ENCODE measurements at places on chromosomes 1 and 21.

- DNase-seq = no peak
These were observed at the start of gene RGS5 for GRCh38 chr1:163202833-163203451. Gene RGS5 (minus strand): TSS chr1:163202916. CDS start chr1:163202835, 81 bp downstream.

DNA sequence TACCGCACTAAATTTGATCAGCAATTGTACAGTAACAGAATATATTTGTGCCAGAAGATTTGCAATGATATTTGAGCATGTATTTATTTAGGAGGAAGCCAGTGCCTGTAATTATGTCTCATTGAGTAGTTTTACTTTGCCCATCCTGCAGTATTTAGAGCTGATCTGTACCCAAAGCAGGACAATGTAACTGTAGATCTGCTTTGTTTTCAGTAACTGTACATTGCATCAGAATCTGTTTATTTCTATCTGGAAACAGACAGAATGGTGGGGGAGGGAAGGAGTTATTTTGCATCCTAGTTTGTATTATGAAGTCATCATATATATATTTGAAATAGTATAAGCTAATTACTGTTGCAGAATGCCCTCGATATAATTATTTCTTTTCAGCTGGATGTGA is 36.2 kb upstream of the LRRC8C start:
- DNase-seq = no peak

DNA sequence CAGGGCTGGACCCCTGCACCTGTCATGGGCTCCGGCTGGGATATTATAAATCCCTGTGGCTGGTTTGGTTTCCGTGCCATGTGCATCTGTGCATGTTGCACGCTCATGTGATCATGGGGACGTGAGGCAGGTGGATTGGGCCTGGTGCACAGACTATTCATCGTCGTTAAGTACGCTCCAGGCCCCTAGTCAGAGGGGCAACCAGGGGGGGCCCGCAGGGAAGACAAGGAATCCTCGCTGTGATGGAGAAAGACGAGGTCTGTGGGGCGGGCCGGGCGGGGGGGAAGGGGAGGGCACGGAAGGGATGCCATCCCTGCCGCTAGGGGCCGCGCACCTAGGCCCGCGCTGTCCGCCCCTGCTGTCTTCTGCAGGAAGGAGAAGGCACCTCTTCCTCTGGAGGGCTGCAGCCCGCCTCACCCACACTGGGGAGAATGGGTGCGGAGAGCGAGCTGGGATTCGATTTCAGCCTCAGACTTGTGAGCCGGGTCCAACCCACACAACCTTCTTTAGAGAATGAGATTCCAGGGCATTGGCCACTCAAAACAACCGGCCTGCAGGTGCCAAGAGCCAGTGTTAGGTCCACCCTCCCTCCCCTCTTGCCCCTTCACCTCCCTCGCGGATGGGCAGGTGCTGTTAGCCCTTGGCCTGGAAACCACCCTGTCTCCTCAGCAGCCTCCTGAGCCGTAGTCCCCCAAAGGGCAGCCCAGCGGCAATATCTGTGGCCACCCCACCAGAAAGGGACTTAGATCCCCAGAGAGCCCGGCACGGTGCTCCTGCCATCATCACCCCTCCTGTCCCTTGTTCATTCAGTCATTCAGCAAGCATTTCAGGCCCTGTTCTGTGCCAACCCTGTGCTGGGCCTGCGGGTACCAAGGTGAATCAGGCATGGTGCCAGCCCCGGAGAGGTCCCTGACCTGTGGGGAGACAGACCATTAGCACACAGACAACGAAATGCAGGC is 950 bp upstream of the LRP8 start:
- DNase-seq = no peak

- no peak for DNase-seq
These were observed 14.9 kb downstream of the COPA start for GRCh38 chr1:160328184-160328583.

DNA sequence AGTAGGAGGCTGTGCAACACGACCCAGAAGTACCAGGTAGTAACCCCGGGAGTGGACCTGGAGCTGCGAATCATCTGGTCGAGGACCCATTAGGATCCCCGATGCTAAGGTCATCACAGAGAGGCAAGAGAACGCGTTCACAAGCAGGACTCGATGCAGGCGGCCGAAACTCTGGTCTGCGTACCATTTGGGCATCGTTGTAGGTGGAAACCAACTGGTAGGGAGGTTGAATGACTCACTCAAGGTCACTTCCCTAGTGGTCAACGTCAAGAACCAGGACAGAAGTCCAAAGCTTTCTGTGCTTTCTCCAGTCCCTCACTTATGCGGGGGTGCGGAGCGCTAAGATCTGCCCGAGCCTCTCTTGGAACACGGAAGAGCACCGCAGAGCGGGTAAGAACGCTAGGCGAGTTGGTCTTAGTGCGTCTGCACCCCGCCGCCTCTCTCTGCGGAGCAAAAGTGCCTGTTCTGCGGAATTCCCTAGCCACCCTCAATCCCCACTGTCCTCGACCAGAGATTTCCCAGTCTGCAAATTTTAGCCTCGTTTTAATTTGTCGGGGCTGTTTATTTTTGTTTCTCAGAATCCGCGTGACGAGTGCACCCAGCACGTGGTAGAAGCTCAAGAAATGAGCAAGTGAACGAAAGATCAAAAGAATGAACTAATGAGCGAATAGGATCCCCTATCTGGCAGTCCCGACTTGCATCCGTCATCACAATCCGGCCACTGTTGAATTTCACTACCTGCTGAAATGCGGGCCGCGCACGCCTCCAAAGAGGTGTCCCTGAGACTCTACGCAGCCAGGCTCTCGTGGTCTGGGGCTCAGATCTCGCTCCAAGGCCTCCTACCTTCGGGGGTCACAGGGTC is 12.2 kb downstream of the HLX start:
- no peak for DNase-seq

- DNase-seq = no peak
These were observed 247.1 kb downstream of the CHRM3 start for GRCh38 chr1:239633432-239633831.

DNA sequence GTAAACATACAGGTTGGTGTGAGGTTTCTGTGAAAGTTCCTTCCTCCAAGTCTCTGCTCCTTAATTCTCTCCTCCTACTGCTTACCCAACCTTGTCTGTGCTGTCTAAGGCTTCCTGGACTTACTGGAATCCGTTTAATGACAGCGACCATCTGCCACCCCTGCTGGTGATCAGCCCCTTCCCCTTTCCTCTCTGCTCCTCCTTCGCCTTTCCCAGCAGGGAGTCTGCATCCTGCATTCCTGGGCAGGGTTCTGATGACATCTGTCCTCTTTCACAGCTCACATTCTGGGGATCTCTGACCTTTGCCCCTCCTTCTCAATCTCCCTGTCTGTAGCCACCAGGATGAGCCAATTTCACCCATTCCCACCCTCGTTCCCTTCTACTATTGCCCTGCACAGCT is 66.5 kb downstream of the KIRREL1 start:
- DNase-seq = no peak

GRCh38 chr1:180382326-180383115 is 119.9 kb downstream of the ACBD6 start:
- no peak for DNase-seq

DNA sequence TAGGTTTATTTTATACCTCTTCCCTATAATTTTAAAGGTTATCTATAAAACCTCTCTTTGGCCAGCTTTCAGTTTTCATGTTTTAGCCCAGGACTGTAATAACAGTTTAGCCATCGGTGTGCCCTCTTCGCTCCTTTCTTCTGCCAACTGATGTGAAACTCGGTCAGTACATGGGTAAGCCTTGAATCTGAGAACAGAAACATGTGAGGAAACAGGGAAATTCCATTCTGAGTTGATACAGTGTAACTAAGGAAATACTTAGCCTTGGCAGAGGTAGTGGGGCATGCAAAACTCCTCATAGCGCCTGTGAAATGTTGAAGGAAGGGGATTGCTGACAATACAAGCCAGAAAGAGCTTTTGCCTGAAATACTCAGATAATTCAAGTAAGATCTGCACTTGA is 465.2 kb downstream of the NCAM2 start:
- DNase-seq = no peak

DNA sequence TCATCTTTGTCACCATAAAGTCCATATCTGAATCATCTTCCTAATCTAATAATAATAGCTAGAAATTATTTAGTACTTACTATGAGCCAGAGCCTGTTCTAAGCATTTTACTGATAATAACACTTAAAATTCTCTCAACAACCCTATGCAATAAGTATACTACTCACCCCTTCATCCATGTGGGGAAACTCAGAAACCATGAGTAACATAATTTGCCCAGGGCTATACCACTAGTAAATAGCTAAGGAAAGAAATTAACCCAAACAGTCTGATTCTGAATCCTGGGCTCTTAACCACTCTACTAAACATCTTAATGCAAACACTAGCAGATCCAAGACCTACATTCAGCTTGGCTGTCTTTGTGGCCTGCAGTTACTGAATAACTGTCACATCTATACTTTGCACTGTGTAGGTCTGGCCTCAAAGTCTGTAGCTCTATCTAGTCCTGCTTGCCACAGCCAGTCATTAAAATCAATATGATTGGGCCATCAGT is 394.8 kb upstream of the ESRRG start:
- no peak for DNase-seq

- DNase-seq = no peak
These were observed 163.4 kb upstream of the SGIP1 start for GRCh38 chr1:66370462-66370971.

GRCh38 chr1:219550201-219550600 is 62.7 kb downstream of the ZC3H11B start:
- DNase-seq = no peak

DNA sequence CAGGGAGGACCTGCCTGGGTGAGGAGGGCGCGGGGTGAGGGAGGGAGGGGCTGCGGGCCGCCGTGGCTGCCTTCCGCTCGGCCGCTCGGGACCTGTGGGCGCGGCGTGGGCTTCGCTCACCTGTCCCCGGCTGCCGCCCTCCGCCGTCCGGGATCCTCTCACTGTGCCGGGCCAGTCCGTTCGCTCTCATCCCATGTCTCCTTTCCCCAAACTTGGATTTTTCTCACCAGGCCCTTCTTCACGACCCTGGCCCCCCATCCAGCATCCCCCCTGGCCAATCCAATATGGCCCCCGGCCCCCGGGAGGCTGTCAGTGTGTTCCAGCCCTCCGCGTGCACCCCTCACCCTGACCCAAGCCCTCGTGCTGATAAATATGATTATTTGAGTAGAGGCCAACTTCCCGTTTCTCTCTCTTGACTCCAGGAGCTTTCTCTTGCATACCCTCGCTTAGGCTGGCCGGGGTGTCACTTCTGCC is 362 bp downstream of the ZBTB48 start:
- DNase-seq = no peak

- no peak for DNase-seq
These were observed 67.4 kb downstream of the RGS18 start for GRCh38 chr1:192225703-192226102.
